ENCODE measurements at places on chromosomes 16 and 17.

DNA sequence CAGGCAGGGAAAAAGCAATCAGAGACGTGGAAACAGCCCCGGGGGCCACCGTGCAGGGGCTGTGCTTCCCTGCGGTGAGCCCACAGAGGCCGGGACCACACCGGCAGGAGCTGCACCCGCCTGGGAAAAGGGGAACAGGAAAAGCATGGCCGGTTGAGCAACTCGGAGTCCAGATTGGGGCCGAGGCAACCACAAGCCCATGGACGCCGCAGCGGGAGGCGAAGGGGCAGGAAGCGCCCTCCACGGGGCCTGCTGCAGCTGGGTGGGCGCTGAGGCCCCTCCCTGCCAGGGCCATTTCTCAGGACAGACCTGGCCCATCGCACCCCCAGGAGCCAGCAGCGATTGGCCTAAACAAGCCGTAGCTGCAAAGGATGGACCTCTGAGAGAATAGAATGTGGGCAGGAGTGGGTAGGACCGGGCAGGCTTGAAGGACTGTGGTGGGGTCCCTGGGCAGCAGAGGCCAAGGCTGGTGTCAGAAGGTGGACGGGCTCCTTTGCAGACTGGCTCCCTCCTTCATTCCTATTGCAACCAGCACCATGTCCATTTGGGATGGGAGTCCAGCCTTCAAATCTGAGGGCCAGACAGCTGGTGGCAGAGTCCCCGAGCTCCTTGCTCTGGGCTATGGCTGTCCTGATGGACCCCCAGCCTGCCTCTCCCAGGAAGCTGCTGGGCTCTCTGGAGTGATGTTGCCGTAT, 30.4 kb downstream of the COX4I1 start:
- DNase-seq, result no peak

DNA sequence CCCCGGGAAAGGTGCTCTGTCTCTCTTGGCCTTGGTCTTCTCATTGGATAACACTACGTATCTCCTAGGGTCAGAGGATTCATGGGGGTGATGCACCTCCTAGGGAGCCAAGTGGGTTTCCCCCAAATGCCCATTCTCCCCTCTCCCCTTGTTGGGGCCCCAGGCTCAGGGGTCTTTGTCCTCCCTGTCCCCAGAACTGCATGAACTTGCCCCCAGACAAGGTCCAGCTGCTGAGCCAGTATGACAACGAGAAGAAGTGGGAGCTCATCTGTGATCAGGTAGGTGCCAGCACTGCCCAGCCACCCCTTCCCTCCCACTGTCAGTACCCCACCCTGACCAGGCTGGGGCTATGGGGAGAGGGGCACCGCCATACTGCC, 8.7 kb downstream of the FMNL1 start:
- DNase-seq, result no peak

- DNase-seq, result no peak
Measured at GRCh38 chr17:5931616-5932015, 138.6 kb upstream of the WSCD1 start.

GRCh38 chr16:30367349-30368009, 2.8 kb downstream of the TBC1D10B start:
- DNase-seq, result no peak

- DNase-seq, result no peak
Measured at GRCh38 chr16:6481894-6482293, 850.8 kb upstream of the RBFOX1 start.

All from activated CD4-positive, CD25-positive, alpha-beta regulatory T cell (primary cell).